Activated T-helper 17 cell treated with anti-CD3 and anti-CD28 coated beads, Interleukin-2, amount 50 U/mL, for 72 hours (primary cell): ENCODE measurements at places on chromosomes 11 and 22. TPM values are rescaled to one million over a fixed set of nuclear protein-coding genes. Genes with fewer than 3 reads are reported as not detected.

GRCh38 chr11:35944503-35945136 lies 758 bp downstream of the LDLRAD3 start:
- no peak for ATAC-seq

- no peak for ATAC-seq
Observed at GRCh38 chr22:48488149-48488551, 1339.5 kb downstream of the BRD1 start.

DNA sequence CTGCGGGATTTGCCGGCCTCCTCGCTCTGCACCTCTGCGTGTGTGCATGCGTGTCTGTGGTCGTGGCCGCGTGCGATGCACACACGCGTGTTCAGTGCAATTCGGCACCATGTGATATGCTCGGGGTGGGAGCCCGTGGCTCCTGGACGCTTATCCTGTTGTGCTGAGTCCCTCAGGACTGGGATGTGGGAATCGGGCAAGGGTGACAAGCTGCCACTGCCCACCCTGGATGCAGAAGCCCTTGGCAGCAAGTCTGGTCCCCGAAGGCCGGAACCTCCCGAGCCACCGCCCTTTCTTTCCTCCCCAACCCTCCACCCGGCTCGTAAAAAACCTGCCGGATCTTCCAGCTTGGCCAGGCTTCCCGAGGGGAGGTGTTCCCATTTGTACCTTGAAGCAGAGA lies 128.2 kb downstream of the PHF21B start:
- ATAC-seq: no peak

- ATAC-seq: no peak
Observed at GRCh38 chr22:17779286-17780115, 5.2 kb upstream of the BID start.

IGF2 gene
- total RNA-seq: 287 TPM

RAB3IL1 gene
- total RNA-seq: not detected

SLC22A25 gene
- not detected for total RNA-seq

DNA sequence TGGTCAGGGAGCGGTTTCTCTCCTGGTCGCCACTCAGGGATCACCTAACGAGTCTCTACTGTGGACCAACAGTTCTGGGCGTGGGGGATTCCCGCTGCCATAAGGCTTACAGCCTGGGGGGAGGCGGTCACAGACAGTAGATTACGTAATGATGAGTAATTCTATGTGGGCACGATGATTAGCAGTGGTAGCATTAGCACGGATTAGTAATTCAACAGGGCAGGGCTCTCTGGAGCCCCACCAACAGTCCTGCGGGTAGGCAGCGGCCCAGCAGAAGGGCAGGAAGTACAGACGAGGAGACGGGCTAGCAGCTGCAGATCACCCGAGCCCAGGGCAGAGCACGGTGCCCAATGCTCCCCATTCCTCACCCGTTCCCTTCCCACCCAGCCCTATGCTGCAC lies 3.6 kb downstream of the SHISAL1 start:
- ATAC-seq: no peak

DNA sequence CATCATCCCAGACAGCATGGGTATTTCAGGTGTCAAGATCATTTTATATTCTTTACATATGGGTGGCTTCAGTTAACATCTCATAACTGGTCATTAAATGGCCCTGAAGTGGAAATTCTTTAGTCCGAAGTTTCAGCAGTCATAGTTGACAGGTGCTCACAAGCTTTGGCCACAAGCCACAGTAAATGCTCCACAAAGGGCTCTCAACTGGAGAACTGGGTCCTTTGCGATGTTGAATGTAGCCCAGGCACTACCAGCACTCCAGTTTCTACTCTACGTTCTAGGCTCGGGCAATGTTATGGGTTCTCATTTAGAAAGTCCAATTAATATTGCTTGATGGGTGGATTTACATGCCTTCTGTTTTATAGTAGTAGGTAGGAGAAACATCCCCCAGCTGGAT lies 206.3 kb downstream of the CWF19L2 start:
- ATAC-seq: no peak

DNA sequence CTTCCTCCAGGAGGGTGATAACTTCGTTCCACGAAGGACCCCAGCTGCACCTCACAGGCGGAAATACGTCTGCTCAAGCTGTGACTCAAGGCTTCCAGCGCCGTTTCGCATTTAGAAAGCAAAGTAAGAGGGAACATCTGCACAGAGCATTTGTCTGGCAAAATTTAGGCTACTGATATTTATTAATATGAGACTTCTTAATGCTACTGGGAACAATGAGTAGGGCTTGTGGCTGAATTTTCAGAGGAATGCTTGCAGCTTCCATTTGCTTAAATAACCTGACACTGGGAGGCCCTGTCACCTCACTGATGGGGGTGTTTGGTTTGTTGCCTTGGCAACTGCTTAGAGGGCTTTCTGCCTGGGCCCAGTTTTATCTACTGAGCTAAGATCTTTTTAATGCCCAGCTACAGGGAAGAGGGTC lies 14.7 kb upstream of the ST14 start:
- no peak for ATAC-seq
